EH (cell line): ENCODE measurements at places on chromosomes 4 and X.

GRCh38 chr4:29220761-29221160 lies 1499.4 kb upstream of the PCDH7 start:
- DNase-seq, result no peak

DNA sequence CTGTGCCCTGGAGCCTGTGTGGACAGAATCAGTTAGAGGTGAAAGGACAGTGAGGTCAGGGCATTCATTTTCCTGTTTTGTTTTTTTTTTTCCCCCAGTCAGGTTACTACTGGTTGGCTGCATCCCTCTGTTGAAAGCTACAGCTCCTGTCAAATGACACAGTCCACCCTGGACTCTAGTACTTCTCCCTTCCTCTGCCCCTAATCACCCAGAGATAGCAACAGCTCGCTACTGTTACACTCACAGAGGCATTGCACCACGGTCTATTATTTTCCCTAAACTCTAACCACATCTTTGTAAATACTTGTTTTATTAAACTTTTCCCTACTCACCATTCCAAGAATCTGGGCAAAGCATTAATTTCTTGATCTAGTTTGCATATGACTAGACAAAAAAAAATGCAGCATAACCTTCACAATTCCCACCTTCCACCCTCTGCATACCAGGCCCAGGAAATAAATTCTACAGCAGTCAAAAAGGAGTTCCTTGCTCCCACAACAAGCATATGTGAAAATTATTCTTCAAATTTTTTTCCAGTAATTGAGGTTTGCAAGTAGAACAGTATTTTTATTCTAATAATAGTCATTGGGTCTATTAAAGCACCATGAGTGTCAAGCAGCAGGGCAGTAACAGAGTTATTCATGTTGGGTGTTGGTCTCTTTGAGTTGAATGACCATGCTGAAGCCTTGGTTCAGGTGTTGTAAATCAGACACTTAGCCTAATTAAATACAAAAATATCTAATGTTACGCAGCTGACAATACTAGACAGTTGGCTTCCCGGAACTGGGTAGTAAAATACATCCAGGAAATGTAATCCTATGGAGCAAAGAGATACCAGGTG lies 329.2 kb downstream of the INPP4B start:
- peak; percentile 80 for DNase-seq

GRCh38 chrX:51332188-51332942 lies at the start of gene NUDT10:
NUDT10 (plus strand) TSS chrX:51332822; CDS start chrX:51332966, 144 bp downstream.
- DNase-seq, result peak; percentile 44

GRCh38 chr4:2135083-2135482 lies 76.0 kb downstream of the NAT8L start:
- peak; percentile 58 for DNase-seq

DNA sequence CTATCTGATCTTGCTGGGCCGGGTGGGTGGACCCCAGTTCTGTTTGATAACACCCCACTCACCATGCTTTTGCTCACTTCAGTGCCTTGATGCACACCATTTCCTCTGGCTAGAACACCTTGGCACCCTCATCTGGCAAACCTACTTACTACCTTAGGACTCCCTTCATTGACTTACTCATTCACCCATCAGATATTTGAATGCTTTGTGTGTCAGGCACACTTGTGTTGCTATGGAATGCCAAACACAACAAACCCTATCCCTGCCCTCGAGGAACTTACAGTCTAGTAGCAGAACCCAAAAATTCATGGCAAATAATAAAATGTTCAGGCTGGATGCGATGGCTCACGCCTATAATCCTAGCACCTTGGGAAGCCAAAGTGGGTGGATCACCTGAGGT lies 13.9 kb downstream of the CCNG2 start:
- no peak for DNase-seq

DNA sequence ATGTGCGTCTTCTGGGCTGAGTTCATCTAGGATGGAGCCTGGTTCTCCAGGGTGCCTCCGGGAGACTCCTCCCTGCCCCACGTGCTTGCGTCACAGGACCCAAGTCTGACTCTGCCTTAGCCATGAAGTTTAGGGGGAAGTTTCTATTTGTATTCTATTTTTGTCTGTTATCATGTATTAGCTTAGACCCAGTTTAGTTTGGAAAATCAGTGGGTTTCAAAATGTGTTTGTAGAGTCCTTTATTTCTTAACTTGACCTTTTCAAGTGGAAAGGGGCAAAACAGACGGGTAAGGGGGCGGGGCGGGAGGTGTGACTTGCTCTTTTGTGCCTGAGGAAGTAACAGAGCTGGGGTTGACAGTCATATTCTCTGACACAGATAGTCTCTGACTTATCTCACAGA lies 86.0 kb downstream of the HTT start:
- no peak for DNase-seq

DNA sequence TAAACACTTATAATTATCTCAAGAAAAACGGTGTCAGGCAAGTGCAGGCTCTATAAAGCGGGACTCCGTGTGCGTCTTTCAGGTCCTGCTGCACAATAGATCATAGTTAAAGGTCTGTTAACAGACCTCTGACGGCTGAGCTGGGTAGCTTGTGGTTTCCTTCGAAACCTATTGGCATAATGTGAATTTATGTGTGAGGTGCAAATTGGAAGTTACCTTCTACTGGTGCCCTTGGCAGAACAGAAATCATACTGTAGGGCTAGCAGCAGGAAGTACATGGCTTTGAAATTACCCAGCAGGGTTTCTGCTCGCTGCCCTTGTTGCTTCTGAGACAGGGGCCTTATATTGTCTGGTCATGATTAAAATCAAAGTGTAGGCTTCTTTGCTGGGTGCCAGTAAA lies 216.4 kb upstream of the HAND2 start:
- DNase-seq, result no peak

- DNase-seq, result peak; percentile 8
Measured at GRCh38 chr4:52192721-52193135, 141.6 kb downstream of the SPATA18 start.

- DNase-seq, result no peak
Measured at GRCh38 chrX:124045109-124045508, 83.6 kb downstream of the STAG2 start.
